ENCODE measurements at places on chromosomes 7 and 10.

- no peak for DNase-seq
These were observed 71.3 kb upstream of the CYP26C1 start for GRCh38 chr10:92989250-92989649.

DNA sequence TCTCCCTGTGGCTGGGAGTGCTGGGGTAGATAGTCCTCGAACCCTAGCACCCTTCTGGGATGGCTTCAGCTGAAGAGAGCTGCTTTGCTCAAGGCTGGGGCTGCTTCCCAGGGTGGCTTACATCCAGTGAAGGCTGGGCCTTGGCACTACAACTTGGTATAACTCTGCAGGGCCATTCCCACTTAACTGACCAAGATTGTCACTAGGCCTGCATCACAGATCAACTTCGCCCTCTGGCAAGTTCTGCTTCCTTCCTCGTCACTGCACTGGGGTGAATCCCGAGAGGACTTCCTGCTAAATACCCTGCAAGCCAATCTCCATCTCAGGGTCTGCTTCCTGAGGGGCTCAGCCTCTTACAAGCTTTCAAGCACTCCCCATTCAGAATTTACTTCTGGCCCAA, 195.2 kb downstream of the DOCK4 start:
- no peak for DNase-seq

GRCh38 chr7:149329265-149329664, 67.3 kb downstream of the ZNF783 start:
- no peak for DNase-seq

- DNase-seq, result peak; percentile 96
These were observed 11.7 kb downstream of the HSPB1 start for GRCh38 chr7:76314042-76314721.

- DNase-seq, result peak; percentile 90
These were observed 32.5 kb downstream of the OGDH start for GRCh38 chr7:44638611-44639557.

- no peak for DNase-seq
These were observed 26.9 kb upstream of the SORBS1 start for GRCh38 chr10:95588025-95588424.

GRCh38 chr7:18020138-18020715, 7.4 kb downstream of the PRPS1L1 start:
- no peak for DNase-seq

DNA sequence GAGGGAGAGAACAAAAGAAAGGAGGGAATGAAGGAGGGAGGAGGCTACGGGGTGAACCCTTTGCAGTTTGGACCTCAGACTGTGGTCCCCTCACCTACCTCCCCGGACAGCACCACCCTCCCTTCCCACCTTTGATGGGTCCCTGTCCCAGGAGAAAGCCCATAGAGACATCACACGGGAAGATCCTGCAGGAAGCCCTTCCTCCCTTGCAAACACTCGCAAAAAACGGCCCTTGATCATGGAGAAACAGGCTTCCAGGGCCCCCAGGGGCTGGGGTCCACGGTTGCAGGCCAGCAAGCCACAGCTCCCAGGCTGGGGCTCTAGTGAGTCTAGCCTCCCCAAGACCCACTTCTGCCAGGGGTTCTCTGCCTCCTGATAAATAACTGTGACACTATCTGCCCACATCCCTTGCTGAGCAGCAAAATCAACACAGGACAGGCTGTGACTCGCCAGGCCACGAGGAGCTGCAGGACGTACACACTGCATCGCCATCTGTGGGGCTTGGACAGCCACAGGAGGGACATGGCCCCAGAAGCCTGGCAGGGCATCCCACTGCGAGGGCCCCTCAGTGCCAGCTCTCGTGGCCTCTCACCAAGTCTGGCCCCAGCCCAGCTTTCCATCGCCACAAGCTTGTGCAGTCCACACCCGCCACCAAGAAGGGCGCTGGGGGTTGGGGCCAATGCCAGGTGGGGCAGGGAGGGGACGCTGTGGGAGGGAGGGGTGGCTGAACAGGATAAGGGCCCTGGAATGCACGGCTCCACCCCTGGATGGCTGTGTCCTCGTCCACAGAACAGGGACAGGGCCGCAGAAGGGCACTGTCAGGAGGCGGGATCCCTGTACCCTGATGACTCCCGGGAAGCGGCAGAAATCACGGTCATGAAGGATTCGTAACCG, 34.2 kb downstream of the PDGFA start:
- no peak for DNase-seq

GRCh38 chr10:30540276-30540675, 89.3 kb downstream of the LYZL2 start:
- DNase-seq, result no peak

- DNase-seq, result no peak
These were observed 10.7 kb upstream of the FHIP2A start for GRCh38 chr10:114810926-114811325.

GRCh38 chr7:3598854-3599253, 297.8 kb downstream of the SDK1 start:
- no peak for DNase-seq

DNA sequence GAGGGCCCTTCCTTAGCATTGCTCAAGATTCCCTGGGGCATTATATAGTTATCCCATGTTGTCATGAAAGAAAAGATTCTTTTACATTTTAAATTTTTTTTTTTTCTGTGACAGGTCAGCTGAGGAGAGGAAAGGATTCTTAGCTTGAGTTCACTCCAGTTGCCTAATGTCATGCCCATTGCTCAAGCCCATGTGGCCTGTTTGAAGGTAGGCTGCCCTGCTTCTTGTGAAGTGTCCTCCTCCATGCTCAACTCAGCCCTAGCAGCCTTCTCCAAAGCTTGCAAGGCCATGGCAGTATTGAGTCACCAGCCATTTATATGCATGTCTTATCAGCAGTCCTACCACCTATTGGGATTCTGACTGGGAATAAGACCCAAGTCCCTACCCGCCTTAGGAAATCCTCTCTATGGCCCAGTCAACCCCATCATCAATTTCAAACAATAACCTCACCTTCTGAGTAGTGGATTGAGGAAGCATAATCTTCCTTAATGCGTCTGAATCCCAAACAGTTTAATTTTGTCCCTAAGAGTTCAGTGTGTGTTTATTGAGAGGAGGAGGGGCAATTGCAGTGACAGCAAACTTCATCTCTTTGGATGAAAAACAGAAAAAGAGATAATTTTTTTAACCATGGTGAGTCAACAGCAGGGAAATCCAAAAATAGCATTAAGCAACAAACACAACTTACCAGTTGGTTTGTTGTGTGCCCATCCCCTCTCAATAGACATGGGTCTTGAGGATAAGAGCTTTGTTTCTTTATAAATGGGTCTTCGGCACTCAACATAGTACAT, 38.6 kb upstream of the WASL start:
- DNase-seq, result no peak

DNA sequence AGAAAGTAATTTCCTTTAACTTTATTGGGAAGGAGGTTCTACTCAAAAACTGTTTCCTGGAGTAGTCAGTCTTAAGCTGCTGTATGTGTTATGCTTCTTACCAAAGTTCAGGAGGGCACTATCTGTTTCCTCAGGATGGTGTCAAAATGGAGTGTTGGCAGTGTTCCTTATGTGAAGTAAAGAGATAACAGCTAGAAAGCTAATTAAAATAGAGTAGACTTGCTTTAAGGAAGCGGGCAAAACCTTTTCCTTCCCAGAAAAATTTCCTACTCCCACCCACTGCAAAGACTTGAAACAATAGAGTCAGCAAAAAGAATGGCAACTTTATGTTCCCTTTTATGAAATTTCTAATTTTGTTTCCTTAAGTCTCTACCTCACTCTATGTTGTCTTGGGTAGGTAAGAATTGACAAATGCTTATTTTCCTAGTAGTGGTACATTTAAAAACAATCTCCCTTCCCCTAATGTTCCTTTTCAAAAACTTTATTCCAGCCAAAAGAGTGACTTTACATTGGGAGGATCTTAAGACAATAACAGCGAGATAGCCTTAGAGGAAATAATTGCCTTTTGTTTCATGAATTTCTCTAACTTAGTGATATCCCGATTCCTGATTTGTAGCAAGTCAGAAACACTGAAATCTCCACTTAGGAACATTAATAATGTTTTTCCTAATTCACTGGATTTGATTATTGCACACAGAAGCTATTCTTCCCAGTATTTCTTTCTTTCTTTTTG, 26.5 kb upstream of the ENTPD1 start:
- DNase-seq, result no peak

DNA sequence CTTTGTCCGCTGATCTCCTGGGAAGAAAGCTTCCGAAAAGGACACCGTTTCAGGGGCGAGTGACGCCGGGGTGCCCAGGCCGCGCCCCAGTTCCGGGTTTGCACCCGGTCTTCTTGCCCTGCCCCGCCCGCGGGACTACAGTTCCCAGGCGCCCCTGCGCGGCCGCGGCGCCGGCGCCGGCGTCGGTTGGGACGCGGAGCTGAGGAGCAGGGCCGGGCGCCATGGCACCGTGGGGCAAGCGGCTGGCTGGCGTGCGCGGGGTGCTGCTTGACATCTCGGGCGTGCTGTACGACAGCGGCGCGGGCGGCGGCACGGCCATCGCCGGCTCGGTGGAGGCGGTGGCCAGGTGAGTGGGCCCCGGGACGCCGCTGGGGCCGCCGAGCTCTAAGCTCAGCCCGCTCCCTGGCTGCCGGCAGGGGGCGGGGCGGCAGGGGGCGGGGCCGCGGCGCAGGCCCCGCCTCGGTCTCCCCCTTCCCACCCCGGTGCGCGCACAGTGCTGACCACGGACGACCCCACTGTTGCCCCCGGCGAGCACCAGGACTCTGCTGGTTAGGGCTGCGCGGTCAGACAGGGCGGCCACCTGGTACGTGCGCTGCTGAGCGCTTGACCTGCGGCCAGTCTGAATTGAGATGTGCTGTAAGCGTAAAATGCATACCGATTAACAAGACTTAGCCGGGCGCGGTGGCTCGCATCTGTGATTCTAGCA, at the start of gene LHPP:
LHPP (plus strand) TSS at position 182 of the 706 bp plus-strand sequence; CDS start at position 222, 40 bp downstream.
- peak; percentile 87 for DNase-seq

GRCh38 chr7:76257973-76258372, 44.5 kb upstream of the HSPB1 start:
- no peak for DNase-seq

GRCh38 chr7:113431406-113431805, 313.1 kb upstream of the SMIM30 start:
- no peak for DNase-seq

GRCh38 chr7:92768501-92769393, 67.6 kb downstream of the CDK6 start:
- no peak for DNase-seq

GRCh38 chr7:137890449-137890921, 43.7 kb upstream of the DGKI start:
- DNase-seq, result no peak

GRCh38 chr7:76302347-76303201, at the start of gene HSPB1:
TSS of gene HSPB1 (plus strand) at chr7:76302673. CDS start at chr7:76302713, 40 bp downstream.
- peak; percentile 79 for DNase-seq

- DNase-seq, result no peak
These were observed 551.2 kb downstream of the GALNT17 start for GRCh38 chr7:71682841-71683781.

DNA sequence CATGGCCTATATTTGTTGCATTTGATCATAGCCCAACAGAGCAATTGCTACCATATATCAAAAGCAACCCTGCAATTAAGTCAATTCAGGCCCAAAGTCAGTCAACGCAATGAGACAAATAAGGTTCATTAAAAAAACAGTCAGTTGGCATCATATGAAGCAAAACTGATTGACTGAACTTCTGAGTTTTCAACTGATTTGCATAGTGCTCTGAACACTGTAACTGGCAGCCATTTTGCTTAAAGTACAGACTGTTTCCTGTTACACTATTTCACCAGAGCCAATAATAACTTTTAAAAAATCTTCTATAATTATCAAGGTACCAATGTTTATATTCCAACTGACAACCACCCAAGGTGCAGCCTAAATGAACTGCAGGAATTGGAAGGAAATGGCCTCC, 68.4 kb upstream of the RAPGEF5 start:
- DNase-seq, result no peak

DNA sequence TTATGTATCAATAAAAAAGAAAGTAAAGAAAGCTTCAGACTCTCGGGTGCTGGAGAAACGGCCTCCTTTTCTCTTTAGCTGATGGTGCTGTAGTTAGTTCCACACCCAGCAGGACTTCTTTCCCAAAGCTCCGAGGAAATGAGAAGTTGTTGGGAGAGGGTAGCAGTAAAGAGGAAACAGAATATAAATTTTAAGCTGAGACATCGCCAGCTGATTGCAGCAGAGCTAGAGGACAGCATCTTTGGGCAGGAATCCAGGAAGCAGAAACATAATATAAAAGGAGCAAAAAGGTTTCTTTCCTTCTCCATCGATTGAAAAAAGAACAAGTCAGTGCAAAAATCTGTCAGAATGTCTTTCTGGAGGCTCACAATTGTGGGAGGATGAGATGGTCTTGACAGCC, 616.9 kb upstream of the FOXK1 start:
- no peak for DNase-seq

DNA sequence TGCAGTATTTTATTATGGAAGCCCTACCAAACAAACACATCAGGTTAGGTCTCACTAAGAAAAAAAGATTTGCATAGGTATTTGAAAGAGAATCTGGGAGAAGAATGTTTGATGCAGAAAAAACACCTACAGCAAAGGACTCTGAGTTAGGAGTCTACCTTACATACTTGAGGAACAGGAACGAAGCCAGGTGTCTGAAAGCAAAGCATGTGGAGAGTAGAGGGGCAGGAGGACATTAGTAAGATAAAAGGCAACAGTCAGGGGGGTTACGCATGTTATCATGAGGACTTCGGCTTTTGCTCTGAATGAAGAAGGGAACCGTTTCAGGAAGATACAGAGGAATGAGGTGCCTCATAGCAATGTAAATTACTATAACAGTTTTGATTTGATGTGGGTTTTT, 87.9 kb upstream of the PTER start:
- DNase-seq, result no peak

DNA sequence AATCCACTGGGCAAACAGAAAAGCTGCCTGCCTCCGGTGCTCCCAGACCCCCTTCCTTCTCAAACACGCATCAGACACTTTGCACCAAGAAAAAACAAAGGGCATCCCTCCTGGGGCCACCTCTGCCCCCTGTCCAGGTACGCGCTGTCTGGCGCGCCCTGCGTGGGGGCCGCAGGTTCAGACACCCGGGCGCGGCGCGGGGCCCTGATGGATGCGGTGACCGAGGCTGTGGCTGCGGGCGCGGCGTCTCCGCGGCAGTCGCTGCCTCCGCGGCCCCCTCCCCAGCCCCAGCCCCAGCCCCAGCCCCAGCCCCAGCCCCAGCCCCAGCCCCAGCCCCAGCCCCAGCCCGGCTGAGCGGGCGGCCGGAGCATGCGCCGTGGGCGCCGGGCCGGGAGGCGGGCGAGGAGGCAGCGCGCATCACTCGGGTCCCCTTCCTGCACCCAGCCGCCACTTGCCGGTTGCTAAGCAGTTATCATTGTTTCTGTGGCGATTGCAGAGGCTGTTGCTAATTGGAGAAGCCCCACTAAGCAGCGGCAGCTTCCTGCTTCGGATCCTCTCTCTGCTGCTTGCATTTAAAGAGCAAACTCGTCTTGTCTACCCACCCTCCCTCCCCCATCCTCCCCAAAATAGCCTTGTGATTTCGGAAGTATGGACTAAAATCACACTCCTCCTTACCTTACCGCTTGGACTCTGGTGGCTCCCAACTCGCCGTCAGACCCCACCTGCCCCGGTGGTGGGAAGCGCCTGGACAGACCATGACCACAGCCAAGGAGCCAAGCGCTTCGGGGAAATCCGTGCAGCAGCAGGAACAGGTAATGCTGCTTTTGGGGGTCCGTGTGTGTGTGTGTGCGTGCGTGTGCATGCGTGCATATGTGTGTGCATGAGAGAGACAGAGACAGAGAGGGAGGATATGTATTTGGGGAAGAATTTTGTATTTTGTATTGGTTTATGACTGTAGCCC, 252.8 kb downstream of the DPP6 start:
- DNase-seq, result no peak
